ENCODE measurements at places on chromosomes 2 and 18. TPM values are rescaled to one million over a fixed set of nuclear protein-coding genes. Genes with fewer than 3 reads are reported as not detected.
A peak's percentile ranks its signal among the peaks of the same experiment; 100 is the strongest.

GRCh38 chr2:12766421-12766879 lies 49.7 kb downstream of the TRIB2 start:
- no peaks in the 10 kb centered on the region for H3K4me1 ChIP-seq
- no peaks in the 10 kb centered on the region for H3K27me3 ChIP-seq
- no peak for DNase-seq
- no peak overlapping the region for H3K4me3 ChIP-seq
- H3K36me3 ChIP-seq: no peaks in the 10 kb centered on the region

GRCh38 chr2:231926761-231927565 lies 767 bp upstream of the NPPC start:
- DNase-seq: peak; percentile 56
- H3K36me3 ChIP-seq: peaks cover 9% of the 10 kb centered on the region
- no peak overlapping the region for H3K27ac ChIP-seq
- peaks cover 12% of the 10 kb centered on the region for H3K4me1 ChIP-seq
- peak overlapping the region; percentile 70 for H3K4me3 ChIP-seq
- peaks cover 52% of the 10 kb centered on the region for H3K27me3 ChIP-seq

- no peak overlapping the region for H3K27ac ChIP-seq
- H3K4me1 ChIP-seq: no peaks in the 10 kb centered on the region
- H3K36me3 ChIP-seq: no peaks in the 10 kb centered on the region
- DNase-seq: no peak
These were observed 165.5 kb downstream of the GCA start for GRCh38 chr2:162509288-162509968.

GRCh38 chr2:142588269-142588668 lies 289.2 kb upstream of the KYNU start:
- no peak overlapping the region for H3K4me3 ChIP-seq
- H3K4me1 ChIP-seq: no peaks in the 10 kb centered on the region
- no peaks in the 10 kb centered on the region for H3K36me3 ChIP-seq
- DNase-seq: no peak
- no peak overlapping the region for H3K27ac ChIP-seq

DNA sequence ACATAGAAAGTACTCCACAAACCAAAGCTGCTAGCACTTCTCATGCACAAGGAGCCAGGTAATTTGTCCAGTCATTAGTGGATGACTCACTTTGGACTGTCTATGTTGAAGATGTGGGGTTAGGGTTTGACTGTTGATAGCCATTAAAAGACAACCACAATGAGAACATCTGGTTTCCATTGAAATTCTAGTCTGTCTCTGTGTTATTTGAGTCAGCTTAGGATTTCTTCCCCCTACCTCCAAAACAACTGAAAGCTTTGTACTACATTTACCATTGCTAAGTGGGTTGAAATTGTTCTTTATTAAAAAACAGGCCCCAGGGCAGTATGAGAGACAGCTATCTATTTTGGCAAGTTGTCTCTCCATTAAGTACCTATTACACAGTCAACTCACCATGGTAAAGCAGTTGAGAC lies 50.2 kb upstream of the ANKRD44 start:
- DNase-seq: no peak
- no peaks in the 10 kb centered on the region for H3K27me3 ChIP-seq
- no peaks in the 10 kb centered on the region for H3K36me3 ChIP-seq
- no peaks in the 10 kb centered on the region for H3K4me1 ChIP-seq
- no peak overlapping the region for H3K4me3 ChIP-seq
- H3K27ac ChIP-seq: no peak overlapping the region

The RAB6D gene
- 0.28 TPM for total RNA-seq

The MSTN gene
- total RNA-seq: 0.19 TPM

DNA sequence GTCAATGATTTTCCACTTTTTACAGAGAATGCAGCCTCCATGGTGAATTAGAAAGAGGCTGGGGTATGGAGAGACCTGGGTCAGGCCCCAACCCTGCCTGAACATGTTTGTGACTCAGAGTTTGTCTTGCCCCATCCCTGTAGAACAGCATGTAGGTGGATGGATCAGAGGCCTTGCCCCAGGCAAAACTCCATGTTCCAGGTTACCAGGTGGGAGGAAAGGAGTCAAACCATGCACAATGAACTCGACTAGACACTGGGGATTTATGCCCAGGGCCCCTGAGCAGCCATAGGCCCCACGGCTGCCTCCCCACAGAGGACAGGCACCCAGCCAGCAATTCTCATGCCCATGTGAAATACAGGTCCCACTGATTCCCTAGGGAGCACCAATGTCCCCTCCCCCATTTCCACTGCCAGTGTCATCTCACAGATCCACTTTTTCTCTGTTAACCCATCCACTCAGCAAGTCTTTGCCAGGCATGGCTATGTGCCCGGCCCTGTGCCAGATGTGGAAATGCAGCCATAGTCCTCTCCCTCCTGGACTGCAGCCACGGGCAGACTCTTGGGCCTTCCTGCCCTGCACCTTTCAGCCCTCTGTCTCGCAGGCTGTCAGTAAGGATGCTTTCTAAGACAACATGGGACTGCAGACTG lies 737.8 kb upstream of the HS6ST1 start:
- H3K4me1 ChIP-seq: no peaks in the 10 kb centered on the region
- H3K27me3 ChIP-seq: no peaks in the 10 kb centered on the region
- no peak overlapping the region for H3K27ac ChIP-seq
- DNase-seq: no peak
- H3K4me3 ChIP-seq: no peak overlapping the region
- H3K36me3 ChIP-seq: no peaks in the 10 kb centered on the region

The ACSL3 gene
- 40.7 TPM for total RNA-seq

DNA sequence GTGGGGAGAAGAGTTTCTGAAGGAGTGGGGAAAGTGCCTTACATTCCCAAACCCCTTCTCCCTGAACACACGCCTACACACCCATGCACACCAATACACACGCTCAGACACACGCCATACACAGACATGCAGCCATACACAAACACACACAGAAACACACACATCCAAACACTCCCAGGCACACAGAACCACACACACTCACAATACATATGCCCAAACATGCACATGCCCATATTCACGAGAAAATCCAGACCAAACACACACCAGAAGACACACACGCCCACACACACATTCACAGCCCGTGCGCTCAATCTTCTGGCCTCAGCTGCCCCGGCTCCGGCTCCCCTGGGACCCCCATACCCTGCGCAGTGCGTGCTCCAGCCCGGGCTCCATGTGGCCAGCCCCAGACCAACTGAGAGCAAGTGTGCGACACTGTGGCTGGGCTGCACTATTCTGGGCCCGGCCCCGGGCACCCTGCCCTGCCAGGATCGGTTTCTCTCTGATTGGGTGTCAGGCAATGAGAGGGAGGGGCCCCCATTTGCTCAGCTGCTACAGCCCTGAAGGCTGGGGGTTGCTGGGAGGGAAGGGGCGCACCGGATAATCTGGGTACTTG lies at the start of gene PRKAG3:
PRKAG3 (minus strand) TSS at position 426 of the 613 bp plus-strand sequence.
- H3K4me1 ChIP-seq: no peaks in the 10 kb centered on the region
- H3K36me3 ChIP-seq: no peaks in the 10 kb centered on the region
- no peak for DNase-seq

GRCh38 chr18:79056827-79057367 lies 12.3 kb upstream of the ATP9B start:
- H3K4me1 ChIP-seq: no peaks in the 10 kb centered on the region
- no peak overlapping the region for H3K27ac ChIP-seq
- peaks cover 3% of the 10 kb centered on the region for H3K27me3 ChIP-seq
- no peak for DNase-seq
- H3K36me3 ChIP-seq: no peaks in the 10 kb centered on the region

The EFEMP1 gene
- 4.0 TPM for total RNA-seq

- no peaks in the 10 kb centered on the region for H3K27me3 ChIP-seq
- no peak overlapping the region for H3K4me3 ChIP-seq
- H3K36me3 ChIP-seq: no peaks in the 10 kb centered on the region
- H3K4me1 ChIP-seq: no peaks in the 10 kb centered on the region
- no peak for DNase-seq
These were observed 56.6 kb downstream of the CABYR start for GRCh38 chr18:24195296-24196053.

The CNGA3 gene
- 0.09 TPM for total RNA-seq
